ENCODE measurements at places on chromosomes 3 and 15. TPM values are rescaled to one million over a fixed set of nuclear protein-coding genes. Genes with fewer than 3 reads are reported as not detected.

DNA sequence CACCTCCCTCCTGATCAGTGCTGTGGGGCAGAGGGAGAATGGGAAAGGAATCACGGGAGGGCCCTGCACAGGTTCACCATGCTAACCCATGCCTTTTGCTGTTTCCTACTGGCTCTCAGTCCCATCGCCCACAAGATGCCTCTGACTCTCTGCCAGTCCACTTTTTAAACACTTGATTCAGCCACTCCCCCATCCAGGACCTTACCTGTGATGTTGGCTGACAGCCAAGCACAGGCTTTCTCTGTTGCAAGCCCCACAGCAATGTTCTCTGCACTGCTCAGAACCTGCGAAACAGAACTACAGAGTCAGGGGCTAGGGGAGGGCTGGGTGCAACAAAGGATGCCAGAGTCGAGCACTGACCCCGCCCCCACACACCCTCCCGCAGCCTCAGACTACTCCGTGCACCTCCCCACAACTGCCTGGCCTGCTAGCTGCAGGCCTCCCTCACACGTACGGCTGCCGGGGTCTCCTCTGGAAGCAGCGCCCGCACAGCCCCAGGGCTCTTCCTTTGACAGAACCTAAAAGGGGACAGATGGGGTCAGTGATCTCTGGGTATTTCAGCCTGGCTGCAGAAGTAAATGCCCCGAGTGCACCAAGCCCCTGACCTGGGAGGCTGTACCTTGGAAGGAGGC, 9.1 kb downstream of the CDAN1 start:
- no peak for DNase-seq

GRCh38 chr3:72212396-72212795, 427.4 kb upstream of the PROK2 start:
- no peak for DNase-seq

The SMCO1 gene
- polyA plus RNA-seq: 105 TPM

- no peak for DNase-seq
Measured at GRCh38 chr3:28212681-28213080, 28.7 kb upstream of the CMC1 start.

The DPPA4 gene
- not detected for polyA plus RNA-seq

The CDC25A gene
- polyA plus RNA-seq: 0.42 TPM

- no peak for DNase-seq
Measured at GRCh38 chr3:189395825-189396224, 224.1 kb downstream of the TPRG1 start.

- no peak for DNase-seq
Measured at GRCh38 chr3:178203165-178203564, 333.1 kb upstream of the KCNMB2 start.

DNA sequence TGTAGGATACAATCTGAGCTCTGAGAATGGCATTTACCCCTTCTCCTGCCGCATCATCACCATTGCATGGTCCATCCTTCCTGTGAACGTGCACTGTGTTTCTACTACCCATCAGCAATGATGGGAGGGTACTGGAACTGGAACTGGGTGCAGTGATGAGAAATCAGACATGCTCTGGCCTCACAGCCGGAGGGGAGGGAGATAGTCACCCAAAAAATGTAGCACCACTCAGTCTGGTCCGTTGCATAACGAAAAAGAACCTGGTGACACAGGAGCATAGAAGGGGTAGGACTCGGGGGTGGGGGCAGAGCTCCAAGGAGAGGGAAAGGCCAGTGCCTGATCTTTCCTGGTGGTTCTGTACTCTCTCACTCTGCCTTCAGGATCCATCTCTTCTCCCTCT, 205.0 kb downstream of the RPLP1 start:
- DNase-seq: no peak

DNA sequence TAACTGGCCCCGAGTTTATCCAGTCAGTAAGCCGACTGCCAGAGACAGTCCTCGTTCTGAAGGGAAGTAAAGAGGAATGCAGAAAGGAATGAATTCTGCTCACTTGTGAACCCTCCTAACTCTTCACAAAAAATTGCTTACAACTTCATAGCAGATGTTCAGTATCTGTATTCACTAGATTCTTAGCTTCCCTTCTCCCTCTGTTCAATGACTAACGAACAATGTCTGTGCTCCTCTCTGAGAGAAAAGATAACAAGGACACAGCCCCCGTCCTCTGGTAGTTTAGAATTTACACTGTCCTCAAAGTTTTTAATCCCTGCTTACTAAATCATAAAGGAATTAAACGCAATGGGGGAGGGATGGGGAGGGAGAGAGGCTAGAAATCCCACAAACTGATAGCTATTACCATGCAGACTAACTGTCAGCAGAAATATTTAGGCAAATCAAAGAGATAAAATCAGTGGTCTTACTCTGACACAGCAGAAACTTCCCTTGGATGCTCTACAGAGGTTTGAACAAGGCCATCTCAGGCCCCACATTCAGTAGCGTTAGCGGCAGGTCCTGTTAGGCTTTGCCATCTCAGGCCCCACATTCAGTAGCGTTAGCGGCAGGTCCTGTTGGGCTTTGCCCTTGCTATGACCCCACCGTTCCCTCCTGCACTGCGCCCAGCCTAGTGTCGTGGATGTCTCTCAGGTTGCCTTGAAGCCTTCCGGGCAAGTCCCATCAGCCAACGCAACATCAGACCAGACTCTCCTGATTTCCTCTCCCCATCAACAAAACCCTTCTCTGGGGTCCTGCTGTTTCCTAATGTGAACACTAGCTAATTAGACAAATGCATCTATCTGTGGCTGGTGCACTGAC, 23.4 kb downstream of the NRROS start:
- DNase-seq: no peak

DNA sequence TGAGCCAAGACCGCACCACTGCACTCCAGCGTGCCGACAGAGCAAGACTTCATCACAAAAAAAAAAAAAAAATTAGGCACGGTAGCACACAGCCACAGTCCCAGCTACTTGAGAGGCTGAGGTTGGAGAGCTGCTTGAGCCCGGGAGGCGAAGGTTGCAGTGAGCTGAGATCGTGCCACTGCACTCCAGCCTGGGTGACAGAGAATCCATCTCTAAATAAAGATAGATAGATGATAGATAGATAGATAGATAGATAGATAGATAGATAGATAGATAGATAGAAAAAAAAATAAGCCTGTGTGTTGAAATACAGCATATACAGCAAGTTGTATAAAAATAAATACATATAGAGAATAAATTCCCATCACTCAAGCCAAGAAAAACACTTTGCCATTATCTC, 37.3 kb downstream of the PTH1R start:
- no peak for DNase-seq

Measured in heart left ventricle (tissue), 16 donors.